Stimulated activated CD4-positive, alpha-beta T cell treated with anti-CD3 and anti-CD28 coated beads, TNF-alpha, amount 100 ng/mL, for 1 hour (primary cell): ENCODE measurements at places on chromosomes 12 and 14.
A peak's percentile ranks its signal among the peaks of the same experiment; 100 is the strongest.

GRCh38 chr12:127150028-127150427 lies 1116.9 kb upstream of the TMEM132C start:
- no peak for DNase-seq

DNA sequence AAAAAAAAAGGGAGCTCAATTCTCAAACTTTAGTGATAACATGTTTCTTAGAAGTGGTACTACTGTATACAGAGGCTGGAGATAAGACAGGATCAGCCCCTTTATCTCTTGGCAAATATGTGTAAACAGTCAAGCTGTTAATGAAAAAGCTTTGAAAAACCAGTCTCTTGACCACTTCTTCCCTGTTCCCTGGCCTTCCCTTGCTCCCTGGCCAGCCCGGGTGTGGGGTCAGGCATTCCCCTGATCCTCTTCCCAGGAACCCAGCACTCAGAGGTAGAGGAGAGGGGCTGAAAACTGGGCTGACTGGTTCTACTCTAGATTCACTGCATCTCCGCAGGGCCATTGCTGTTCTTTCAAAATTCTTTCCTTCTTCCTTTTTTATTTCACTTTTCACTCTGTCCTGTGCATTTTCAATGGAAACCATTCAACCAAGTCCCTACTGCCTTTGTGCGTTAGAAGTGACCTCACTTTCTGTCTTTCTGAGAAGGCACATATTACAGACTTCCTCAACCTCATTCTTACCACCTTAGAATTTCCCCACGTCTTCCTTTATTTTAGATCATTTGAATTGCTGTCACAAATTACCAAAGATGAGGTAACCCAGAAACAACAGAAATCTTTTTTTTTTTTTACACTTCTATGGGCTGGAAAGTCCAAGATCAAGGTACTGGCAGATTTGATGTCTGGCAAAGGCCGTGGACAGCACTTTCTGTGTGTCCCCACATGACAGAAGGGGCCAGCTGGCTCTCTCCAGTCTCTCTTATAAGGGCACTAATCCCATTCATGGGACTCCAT lies 5.7 kb downstream of the GNG2 start:
- no peak for DNase-seq

- no peak for DNase-seq
Measured at GRCh38 chr12:63223128-63223527, 72.1 kb upstream of the AVPR1A start.

DNA sequence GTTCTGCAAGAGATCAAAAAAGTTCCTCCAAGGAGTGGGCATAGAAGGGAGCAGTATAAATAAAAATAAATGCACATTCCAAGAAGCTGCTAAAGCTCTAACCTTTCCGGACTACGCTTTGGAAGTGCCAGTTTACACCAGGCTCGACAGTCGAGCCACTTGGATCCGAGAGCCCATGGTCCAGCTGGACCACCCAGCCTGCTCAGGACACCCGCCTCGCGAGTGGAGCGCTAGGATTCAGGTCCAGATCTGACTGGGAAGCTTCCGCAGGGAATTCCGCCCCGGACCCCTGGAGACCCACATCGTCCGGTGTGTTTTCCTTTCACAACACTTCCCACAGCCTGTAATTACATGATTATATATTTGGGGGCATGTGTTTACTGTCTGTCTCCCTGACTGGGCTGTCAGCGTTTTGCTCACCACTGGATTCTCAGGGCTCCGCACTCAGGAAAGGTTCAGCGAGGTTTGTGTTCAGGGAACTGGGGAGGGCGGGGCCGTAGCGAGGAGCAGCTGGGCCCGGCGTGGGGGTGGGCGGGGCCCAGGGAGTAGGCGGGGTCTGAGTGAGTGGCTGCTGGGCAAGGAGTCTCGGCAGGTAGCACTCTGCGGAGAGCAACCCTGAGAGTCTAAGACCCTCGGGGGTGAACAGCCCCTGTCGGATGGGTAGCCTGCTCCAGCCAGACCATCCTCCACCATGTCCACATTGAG lies 52.3 kb upstream of the TMEM263 start:
- DNase-seq: peak; percentile 3

DNA sequence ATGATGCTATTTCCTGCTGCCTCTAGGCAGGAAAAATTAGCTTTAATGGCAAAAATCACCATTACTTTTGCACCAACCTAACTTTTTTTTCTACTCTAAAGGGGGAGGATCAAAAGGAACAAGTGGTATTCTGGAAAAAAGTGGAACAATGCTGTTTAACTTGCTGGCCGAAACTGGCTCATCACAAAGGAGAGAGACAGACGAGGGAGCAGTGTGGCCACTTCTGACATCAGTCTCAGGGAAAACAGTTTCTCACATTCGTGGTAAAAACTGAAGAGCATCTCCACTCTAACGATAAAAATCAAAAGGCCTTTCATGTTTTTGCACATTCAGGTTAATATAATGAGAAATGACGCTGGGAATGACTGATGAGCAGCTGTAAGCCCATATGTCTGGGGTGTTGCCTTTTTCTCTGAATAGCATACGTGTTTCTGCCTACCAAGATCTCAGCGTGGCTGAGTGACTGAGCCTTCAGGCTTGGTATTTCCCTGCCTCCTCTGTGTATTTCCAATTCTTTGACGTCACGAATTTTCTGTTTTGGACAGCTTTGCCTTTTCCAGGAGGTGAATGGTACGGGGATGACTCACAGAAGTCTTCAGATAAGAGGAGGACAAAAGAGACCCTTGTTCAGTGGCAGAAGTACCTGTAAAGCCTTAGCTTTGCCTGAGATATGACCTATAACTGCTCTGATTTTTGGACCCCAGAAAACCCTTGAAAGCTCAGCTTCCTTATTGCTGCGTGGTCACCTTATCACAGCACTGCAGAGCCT lies 358.8 kb downstream of the GLT1D1 start:
- DNase-seq: no peak

- no peak for DNase-seq
Measured at GRCh38 chr12:120751389-120751788, 25.8 kb downstream of the ACADS start.

DNA sequence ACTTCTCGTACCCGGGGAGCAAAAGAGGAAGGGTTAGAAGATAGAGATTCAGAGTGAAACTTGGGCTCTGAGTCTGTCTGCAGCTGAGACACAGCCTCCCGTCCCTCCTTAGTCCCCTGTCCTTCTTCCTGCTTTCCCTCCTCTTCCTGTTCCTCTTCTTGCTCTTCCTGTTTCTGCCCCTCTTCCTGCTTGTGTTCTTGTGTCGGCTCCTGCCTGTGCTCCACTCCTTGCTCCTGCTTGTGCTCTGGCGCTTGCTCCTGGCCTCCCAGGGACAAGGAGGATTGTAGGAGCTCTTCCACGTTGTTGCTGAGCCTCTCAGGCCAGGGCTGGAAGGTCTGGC lies 3.0 kb downstream of the ACRBP start:
- no peak for DNase-seq

GRCh38 chr14:72444701-72445100 lies 449.2 kb downstream of the DPF3 start:
- DNase-seq: no peak

GRCh38 chr12:52024845-52025230 lies 18.1 kb downstream of the TAMALIN start:
- DNase-seq: no peak

GRCh38 chr14:71666571-71667145 lies 265.6 kb upstream of the RGS6 start:
- DNase-seq: no peak

DNA sequence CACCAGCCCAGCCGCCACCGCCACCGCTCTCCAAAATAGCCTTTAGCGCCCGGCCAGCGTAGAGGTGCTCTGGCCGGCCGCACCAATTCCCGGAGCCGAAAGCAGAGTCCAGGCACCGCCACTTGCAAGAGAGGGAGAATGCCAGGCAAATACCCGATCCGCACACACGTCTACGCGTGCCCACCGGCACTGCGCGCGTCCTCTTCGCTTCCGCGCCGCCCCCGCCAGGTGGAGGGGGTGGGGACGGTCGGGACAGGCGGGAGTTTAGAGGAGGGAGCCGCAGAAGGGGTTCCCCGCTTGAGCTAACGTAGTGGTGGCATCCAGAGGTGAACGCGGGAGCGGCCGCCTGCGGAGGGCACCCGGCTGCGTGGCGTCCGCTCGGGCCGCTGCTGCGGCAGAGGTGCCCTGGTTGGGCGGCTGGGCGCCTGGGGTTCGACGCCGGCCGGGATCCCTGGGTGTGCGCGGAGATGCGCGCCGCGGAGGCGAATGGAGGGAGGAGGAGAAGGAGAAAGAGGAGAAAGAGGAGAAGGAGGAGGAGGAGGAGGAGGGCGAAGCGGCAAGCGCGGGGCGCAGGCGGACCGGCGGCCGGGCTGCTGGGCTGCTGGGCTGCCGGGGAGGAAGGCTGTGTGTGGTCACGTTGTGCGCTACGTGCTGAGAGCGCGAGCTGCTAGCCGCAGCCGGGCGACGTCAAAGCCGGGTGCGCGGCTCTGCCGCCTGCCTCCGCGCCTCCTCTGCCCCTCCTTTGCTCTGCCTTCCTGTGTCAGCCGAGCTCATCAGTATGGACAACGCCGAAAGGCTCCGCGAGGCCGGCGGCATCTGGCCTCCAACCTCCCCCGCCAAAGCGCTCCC lies at the start of gene MDGA2:
MDGA2 (minus strand) TSS at position 140 of the 849 bp plus-strand sequence.
- no peak for DNase-seq

DNA sequence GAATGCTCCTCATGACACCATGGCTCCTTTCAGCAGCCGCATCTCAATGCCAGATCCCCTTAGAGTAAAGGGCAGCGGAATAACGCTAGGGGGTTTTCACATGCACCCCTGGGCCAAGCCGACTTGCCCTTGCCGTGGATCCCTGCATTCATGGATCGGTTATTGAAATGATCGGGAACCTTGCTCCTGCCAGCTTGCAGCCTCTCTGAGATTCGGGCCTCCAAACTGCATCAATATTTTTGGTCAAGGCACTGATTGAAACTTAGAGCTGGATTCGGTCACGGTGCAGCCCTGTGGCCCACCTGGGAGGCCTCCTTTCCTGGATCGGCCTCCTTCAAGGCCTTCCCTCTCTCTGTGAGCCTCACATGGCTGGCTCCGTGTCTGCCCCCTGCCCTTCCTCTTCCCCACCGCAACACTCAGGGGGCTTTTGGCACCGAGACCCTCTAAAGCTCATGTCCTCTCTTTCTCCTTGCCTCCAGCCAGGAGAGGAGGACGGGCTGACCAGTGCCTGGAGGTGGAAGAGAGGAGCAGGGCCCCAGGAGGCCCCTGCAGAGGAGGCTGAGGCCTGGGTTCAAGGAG lies 1.8 kb downstream of the PTPN6 start:
- DNase-seq: no peak

DNA sequence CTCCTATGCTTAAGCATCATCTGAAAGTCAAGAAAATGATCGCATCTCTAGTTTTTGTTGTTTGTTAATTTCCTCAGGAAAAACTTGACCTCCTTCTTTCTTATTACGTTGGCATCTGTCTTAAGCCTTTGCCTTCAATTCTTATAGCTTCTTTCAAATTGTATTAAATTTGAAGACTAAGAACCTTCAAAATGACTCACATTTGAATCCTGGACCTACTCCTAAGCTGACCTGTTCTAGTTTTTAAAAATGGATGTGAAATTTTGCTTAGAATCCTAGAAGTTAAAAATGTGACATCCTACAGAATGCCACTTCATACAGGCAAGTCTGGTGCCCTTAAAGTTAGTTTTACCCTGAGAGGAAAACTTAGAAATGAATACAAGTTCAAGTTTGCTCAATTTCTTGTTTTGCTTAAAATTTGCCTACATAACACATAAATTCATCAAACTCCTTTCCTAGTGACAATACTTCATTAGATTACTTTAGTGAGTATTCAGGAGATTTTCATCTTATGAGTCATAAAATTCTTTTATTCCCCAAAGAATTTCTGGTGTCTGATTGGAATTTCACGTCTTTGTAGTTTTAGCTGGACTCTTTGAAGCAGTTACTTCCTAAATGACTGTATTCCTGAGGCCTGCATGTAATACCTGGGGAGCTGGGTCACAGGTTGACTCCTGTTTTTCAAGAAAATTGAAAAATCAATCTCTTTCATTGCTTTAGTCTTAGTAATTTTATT lies 152.3 kb downstream of the MSRB3 start:
- no peak for DNase-seq

DNA sequence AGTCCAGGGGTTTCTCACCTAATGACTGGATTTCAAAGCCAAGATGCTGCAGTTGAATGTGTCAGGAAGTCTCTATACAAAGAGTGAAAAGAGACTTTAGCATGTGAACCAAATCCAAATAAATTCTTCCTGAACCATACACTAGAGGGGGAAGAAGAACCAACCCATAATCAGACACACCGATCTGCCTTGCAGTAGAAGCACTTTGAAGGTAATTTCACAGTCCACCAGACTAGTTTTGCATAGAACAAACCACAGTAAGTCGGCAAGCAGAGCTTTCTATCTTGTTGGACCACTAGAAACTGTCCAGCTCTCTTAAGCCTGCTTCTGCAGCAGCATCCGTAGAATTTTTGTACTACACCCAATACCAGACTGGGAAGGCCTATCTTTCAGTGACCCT lies 39.3 kb downstream of the FIGNL2 start:
- DNase-seq: no peak

DNA sequence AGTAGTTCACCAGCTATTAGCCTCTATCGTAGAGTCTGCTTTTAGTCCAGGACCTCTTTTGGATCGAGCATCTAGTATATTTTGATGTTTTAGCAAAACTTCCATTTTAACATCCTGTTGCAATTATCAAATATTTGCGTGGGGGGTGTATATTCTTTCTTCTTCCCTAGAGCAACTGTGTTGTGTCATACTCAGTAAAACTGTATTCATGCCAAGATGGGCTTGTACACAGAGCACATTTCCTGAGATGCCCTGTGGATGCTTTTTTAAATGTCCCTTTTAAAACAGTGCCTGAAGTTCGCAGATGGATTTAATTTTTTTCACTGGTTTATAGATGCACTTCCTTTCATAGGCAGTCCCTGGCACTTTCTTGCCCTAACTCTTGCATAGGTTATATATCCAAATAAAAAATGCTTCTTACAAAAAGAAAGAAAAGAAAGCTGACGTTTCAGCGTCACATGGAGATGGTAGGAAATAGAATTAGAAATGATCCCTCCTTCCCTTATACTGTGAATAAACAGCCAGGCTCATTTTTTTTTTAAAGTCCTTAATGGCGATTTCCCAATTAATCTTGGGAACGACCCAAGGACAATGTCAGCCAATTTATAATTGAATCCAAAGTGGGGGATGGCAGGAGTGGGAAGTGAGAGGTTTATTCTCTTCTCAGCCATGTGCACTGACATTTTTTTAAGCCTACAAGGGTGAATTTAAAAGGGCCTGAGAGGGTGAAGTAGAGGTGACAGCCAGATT lies 247.0 kb downstream of the SLC41A2 start:
- DNase-seq: no peak

DNA sequence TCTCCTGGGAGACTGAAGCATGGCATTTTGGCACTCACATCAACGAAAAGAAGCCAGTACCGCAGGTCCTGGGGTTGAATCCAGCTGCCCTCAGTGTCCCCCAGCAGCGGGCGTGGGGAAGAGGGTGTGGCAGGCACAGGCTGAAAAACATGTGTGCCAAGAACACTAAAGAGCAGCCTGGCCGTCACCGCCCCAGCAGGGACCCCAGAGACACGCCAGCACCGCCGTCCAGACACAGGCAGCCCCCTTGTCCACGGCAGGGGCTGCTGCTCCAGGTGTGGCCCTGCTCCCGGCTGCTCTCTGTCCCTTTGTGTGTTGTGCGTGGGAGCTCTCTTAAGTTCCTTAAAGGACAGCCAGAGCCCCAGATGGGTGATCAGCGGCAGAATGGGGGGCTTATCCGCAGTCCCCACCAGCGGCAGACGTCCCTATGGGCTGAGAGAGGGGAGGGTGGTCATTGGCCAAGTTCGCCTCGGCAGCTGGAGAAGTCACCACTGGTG lies 556 bp downstream of the PHETA1 start:
- DNase-seq: no peak
